ENCODE measurements at places on chromosomes 6 and 20.

DNA sequence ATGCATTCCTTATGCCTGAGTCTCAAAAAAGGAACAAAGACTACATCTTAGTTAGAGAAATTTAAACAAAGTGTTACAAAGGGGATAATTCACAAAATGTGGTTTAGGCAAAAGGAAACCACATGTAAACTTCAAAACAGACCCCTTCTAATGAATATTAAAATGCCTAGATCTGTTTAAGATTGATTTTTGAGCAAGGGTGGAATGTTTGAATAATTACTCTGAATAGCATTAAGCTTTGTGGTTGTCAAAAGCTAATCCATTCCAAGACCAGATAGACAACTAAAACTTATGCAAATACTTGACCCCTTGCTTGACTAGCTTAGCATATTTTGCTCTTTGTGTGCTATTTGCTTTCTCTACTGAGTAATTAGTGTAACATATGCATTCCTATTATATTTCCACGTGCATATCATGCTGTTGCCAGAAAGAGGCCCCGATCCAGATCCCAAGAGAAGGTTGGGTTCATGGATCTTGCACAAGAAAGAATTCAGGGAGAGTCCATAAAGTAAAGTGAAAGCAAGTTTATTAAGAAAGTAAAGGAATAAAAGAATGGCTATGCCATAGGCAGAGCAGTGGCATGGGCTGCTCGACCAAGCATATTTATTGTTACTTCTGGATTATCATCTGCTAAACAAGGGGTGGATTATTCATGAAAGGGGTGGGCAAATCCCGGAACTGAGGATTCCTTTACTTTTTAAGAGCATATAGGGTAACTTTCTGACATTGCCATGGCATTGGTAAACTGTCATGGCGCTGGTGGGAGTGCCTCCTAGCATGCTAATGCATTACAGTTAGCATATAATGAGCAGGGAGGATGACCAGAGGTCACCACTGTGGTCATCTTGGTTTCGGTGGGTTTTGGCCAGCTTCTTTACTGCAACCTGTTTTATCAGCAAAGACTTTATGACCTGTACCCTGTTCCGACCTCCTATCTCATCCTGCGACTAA lies 1193.4 kb upstream of the EYS start:
- DNase-seq = no peak

DNA sequence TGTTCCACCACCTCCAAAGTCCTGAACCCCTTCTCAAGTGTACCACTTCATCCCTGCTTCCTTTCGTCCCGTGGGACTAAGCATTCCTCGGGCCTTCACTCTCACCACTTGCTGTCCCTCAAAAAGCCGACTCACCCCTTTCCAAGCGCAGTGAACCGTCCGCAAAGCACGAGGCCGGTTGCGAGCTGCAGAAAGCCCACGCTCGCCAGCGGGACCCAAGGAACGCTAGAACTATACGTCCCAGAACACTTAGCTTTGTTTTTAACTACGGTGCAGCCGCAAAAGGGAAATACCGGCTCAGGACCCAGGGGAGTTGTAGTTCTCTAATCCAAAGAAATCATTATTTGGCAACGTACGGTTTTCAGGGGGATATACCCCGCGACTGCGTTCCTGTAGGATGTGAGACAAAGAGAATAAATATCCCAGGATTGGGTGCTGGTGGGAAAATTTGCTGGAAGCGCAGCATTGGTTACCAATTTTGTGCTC lies 416 bp upstream of the POLR1H start:
- DNase-seq = no peak

- DNase-seq = no peak
These were observed 83.2 kb downstream of the GCLC start for GRCh38 chr6:53461696-53462095.

GRCh38 chr20:22260506-22260905 lies 323.9 kb downstream of the FOXA2 start:
- DNase-seq = no peak

DNA sequence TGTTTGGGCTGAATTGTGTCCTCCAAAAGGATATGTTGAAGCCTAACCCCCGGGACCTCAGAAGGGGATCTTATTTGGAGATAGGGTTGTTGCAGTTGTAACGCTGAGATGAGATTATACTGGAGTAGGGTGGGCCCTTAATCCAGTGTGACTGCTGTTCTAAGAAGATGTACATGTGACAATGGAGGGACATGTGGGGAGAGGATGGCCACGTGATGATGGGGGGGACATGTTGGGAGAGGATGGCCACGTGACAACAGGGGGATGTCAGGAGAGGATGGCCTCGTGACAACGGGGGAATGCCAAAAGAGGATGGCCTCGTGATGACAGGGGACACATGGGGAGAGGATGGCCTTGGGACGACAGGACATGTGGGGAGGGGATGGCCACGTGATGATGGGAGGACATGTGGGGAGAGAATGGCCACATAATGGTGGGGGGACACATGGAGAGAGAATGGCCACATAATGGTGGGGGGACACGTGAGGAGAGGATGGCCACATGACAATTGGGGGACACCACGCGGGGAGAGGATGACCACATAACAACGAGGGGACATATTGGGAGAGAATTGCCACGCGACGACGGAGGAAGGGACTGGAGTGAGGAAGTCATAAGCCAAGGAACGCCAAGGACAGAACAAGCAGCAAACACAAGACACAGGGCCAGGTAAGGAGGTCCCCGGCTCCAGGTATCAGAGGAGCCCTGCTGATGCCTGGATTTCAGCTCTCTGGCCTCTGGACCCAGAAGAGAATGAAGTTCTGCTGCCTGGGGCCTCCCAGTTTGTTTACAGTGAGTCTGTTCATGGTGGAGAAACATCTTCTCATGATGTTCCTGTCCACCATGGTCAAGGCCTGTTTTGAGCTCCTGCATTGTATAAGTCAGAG lies 29.2 kb downstream of the SYNJ2 start:
- DNase-seq = no peak

DNA sequence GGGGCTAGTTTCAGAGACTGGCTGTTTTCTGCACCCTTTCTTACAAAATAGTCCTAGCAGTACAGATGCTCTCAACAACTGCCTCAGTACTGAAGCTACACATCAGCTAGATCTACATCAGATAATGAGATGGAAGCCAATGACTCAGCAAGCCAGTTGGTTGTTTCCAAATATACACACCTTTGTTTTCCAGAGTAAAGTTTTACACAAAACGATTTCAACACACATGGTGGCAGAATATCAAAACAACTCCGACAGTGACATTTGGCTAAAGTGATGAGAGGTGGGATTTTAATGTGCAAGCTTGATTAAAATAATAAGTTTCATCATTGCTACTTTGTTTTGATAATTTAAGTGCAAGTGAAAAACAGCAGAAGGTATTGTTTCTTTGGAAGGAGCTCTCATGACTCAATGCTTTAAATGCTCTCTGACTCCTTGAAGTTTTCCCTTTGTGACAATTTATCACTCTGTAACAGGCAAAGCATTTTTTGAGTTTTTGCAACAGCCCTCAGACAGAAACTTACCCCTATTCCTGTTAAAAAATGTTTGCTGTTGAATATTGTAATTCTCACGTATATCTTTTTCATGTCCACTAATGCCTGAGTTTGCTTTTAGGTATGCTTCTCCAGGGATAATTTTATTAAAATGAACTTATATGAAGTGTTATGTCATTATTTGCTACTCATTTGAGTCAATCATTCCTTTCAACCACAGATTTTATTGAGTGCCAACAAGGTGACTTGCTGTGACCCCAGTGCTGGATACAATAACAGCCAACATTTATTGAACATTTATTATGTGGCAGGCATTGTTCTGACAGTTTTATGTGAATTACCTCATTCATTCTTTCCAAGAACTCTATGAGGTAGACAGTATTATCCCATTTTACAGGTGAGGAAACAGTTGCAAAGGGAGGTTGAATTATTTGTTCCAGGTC lies 882.0 kb downstream of the TFAP2A start:
- no peak for DNase-seq

GRCh38 chr6:37934276-37934675 lies 114.7 kb downstream of the ZFAND3 start:
- no peak for DNase-seq

DNA sequence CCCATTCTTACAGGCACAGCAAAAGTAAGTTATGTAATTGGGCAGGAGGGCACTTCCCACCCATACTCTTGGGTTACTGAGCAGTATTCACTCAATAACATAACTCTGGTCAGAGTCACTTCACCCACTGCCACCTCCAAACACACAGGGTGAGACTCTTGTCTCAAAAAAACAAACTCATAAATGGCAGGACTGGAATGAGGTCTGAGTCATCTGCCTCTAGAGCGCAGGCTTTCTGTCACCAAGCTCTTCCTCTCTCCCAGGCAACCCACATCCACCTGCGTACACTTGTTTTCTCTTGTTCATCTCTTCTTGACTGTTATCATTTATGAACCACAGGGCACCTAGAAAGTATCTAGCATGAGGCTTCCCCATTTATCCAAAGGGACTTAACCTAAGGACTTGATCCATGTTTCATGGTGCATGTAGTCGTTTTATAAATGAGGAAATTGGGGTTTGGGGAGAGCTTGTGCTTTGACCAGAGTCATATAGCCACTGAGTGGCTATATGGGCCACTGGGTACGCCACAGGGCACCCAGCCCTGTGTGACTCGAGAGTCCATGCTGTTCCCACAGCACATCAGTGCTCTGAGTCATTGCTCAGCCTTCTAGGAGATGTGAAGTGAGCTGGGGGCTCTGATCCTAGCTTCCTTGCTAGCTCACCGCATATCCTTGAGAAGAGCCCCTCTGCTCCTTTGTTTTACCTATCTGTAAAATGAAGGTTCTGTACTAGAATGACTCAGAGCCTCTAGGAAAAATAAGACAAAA lies 22.4 kb downstream of the C20orf173 start:
- no peak for DNase-seq

GRCh38 chr6:87230801-87231200 lies 75.4 kb downstream of the ZNF292 start:
- no peak for DNase-seq

- DNase-seq = no peak
These were observed 78.4 kb downstream of the ERMARD start for GRCh38 chr6:169829786-169830185.

DNA sequence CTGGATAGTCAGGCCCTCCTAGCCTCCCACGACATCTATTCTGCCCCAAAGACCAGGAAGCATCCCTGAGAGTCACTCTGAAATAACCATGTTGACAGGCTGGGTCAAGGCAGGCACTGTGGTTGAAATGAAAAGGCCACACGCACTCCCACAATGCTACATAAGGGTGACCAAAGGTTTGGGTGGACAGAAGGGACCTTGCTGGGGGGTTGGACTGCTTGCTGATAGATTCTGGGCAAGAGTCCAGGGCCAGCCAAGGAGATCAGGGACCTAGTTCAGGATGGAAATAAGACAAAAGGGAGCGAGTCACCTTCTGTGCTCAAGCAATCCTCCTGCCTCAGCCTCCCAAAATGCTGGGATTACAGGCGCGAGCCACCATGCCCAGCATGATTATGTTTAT lies 32.5 kb upstream of the DSN1 start:
- no peak for DNase-seq

- no peak for DNase-seq
These were observed 2.3 kb downstream of the UCKL1 start for GRCh38 chr20:63953764-63954429.
